ENCODE measurements at places on chromosomes 5 and 9. TPM values are rescaled to one million over a fixed set of nuclear protein-coding genes. Genes with fewer than 3 reads are reported as not detected.

Gene UNC5A
- not detected for total RNA-seq

Gene OR1L1
- not detected for total RNA-seq

Gene PCDHB12
- total RNA-seq: 0.40 TPM

Gene C5orf52
- total RNA-seq: 5.5 TPM

Gene IFNK
- total RNA-seq: not detected

Gene GRXCR2
- not detected for total RNA-seq

Gene CARTPT
- 2.4 TPM for total RNA-seq

Gene PKD2L2
- not detected for total RNA-seq

Gene PRRT1B
- 4.5 TPM for total RNA-seq

Gene PARP8
- total RNA-seq: 6.7 TPM

Gene WNK2
- 161 TPM for total RNA-seq

Gene LTC4S
- total RNA-seq: 5.4 TPM

Gene SLCO4C1
- total RNA-seq: 2.9 TPM

Gene PCDHA12
- not detected for total RNA-seq

Gene CFAP90
- total RNA-seq: not detected

Gene LOX
- 6.2 TPM for total RNA-seq

Gene GNA14
- total RNA-seq: 7.9 TPM

Gene NDUFB6
- total RNA-seq: 77.0 TPM

Gene OR1J1
- total RNA-seq: not detected

Gene OR5C1
- total RNA-seq: not detected

Gene MYMK
- not detected for total RNA-seq

Gene REEP2
- 0.42 TPM for total RNA-seq

Gene MEIKIN
- total RNA-seq: not detected

Gene SLC6A19
- total RNA-seq: 56.2 TPM

Gene SIT1
- total RNA-seq: 0.67 TPM

Gene C9orf50
- not detected for total RNA-seq

Gene CCDC183
- 2.4 TPM for total RNA-seq

Gene RORB
- total RNA-seq: 0.15 TPM

Gene PDZD2
- 2.3 TPM for total RNA-seq

Gene PTGDS
- 15.9 TPM for total RNA-seq

Gene CCL28
- total RNA-seq: 56.8 TPM

Gene PLAC8L1
- not detected for total RNA-seq

Gene TAF11L5
- not detected for total RNA-seq

Gene ITK
- 1.4 TPM for total RNA-seq

Gene SLC6A7
- 24.9 TPM for total RNA-seq

Gene GLIPR2
- 33.1 TPM for total RNA-seq

Gene SLC2A8
- total RNA-seq: 20.4 TPM

Gene TXNDC8
- not detected for total RNA-seq

Gene TRUB2
- 40.0 TPM for total RNA-seq

All from colonic mucosa (tissue), 4 donors.